Hematopoietic multipotent progenitor cell treated with erythropoietin and hydrocortisone succinate and interleukin-3 and kit ligand, for 8 days (in vitro differentiated cells): ENCODE measurements at places on chromosomes 3 and 15.
A peak's percentile ranks its signal among the peaks of the same experiment; 100 is the strongest.

- no peak for DNase-seq
Measured at GRCh38 chr3:98026425-98027084, 8.6 kb downstream of the GABRR3 start.

DNA sequence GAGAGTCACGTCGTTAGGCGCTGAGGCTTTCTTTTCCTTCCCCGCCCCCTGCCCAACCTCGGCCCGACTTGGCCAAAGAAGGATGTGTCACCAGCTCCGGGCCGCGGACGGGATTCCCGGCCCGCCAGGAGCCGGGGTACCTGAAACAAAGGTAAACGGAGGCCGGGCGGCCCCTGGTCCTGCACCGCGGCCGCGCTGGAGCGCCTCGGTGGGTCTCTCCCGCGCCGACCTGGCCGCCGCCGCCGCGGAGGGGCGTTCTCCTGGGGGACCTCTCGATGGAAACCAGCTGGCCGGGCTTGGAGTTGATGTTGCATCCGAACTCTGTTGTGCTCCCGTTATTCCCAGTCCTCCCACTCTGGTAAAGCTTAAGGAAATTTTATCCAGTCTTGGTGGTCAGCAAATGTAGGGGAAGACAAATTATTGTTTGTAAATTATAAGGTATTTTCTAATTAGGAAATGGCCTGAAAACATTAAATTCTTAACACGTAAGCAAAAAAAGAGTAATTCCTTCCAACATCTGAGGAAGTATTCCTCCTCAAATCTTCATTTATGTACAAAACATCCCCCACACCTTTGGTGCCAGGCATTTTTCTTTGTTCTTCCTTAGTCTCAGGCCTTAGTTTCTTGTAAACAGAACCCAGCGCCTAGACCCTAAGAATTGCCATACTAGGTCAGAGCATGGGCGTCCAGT lies 888 bp downstream of the PPP2R3A start:
- no peak for DNase-seq

GRCh38 chr15:65730549-65731172 lies 61.4 kb downstream of the DENND4A start:
- DNase-seq, result no peak

GRCh38 chr3:38084334-38085310 lies 45.6 kb downstream of the DLEC1 start:
- peak; percentile 69 for DNase-seq

DNA sequence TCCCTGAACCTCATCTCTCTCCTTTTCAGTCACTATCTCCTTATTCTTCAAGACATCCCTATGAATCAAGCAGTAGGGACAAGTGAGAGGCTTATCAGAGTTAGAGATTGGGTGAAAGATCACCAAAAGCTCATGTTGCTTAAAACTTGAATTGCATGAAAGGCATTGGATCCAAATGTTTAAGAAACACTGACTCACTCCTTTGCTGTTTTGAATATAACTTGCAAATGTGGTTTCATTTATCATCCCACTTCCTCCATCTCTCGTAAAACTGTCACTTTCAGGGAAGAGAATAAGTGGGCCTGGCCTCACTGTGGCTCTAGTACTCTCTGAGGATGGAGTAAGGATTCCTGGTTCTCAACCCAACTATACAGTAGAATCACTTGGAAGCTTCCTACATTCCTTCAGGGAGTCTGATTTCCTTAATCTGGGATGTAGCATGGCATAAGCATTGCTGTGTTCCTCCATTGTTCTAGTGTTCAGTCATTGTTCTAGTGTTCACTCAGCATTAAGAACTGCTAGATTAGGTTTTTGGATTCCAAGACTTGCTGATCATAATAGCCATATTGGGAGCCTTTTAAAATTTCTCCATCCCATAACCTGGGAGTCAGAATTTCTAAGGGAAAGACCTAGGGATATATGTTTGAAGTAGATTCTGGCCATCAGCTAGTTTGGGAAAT lies 171.8 kb downstream of the TMEM108 start:
- peak; percentile 10 for DNase-seq

GRCh38 chr3:63998852-63999754 lies 24.2 kb downstream of the PSMD6 start:
- DNase-seq, result no peak

DNA sequence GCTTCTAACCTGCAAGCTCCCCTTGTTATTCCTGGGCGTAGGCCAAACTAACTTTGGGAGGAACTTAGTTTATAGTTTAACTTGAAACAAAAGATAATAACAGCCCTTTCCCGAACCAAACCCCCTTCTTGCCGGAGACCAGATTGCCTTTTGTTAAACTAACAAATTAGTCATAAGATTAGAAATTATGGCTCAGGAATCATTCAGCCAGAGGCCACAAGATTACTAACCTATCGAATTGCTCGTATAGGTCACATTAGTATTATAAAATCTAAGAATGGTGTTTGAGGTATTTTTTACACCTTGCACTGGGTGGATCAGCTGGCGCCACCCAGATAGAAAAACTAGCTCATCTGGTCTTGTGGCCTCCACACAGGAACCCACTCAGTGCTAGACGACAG lies 65.3 kb upstream of the RAP2B start:
- DNase-seq, result no peak
